ENCODE measurements at places on chromosomes 16 and 17. TPM values are rescaled to one million over a fixed set of nuclear protein-coding genes. Genes with fewer than 3 reads are reported as not detected.

Gene BAHCC1
- 0.79 TPM for total RNA-seq

Gene HAGH
- 91.8 TPM for total RNA-seq

Gene KRT39
- not detected for total RNA-seq

Gene MEAK7
- total RNA-seq: 47.9 TPM

Gene NPW
- 0.13 TPM for total RNA-seq

Gene CD300H
- total RNA-seq: not detected

Gene MED31
- total RNA-seq: 11.6 TPM

Data from bronchial epithelial cell (primary cell).